Activated naive CD8-positive, alpha-beta T cell treated with anti-CD3 and anti-CD28 coated beads for 36 hours (primary cell): ENCODE measurements at places on chromosomes 5 and 9.

GRCh38 chr5:115738830-115739229 is 77.6 kb downstream of the CDO1 start:
- DNase-seq: no peak

- DNase-seq: no peak
Observed at GRCh38 chr5:180668835-180669596, 19.6 kb upstream of the FLT4 start.

GRCh38 chr5:142219146-142219545 is 105.7 kb downstream of the SPRY4 start:
- no peak for DNase-seq

- no peak for DNase-seq
Observed at GRCh38 chr9:123872710-123873109, 57.2 kb downstream of the DENND1A start.

GRCh38 chr9:93461821-93462220 is 8.4 kb upstream of the FAM120AOS start:
- no peak for DNase-seq

DNA sequence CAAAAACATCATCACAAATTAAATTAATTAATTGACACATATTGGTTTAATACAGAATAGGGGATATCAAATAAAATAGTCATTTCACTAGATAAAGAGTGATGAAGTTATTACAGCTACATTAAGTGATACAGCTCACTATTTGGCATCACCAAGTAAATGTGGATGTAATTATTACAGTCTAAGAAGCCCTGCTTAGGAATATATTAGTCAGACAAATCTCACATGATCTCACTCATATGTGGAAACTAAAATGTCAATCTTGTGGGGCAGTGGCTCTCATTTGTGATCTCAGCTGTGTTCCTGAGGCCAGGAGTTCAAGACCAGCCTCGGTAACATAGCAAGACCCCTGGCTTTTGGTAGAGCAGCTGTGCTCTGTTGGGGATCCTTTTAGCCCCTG is 233.4 kb upstream of the RGMB start:
- no peak for DNase-seq

DNA sequence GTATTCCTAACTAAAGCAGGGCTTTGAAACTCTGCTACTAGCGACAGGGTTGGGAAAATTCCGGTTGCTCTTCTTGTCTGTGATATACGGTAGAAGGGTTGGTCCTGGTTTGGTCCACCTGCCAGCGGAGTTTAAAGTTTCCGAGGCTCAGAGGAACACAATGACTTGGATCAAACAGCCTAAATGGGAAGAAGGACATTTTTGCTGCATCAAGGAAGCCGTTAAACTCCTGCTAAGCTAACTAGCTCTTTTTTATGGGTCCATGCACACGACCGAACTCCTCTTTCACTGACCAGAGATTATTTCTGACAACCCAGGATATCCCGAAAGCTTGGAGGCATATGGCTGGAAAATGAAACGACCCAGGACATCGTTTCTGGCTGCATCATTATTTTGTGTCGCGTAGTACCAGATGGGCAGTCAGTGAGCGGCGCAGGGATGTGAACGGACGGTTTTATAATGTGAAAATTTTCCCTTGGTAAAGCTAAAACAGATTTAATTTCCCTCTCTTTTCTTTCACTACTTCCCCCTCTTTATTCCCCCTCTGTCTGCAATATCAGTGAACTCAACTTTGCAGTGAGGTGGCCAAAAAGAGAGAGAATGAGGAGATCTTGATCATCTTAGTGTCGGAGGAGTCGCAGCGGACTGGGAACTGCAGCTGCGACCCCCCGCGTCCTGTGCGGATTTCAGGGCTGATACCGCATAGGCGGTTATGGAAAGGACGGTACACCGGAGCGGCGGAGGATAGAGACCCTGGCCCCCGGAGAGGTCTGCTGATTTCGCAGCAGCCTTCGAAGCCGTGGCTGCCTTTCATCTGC is at the start of gene LURAP1L:
LURAP1L (plus strand) TSS at position 160 of the 818 bp plus-strand sequence. CDS start 696 bp downstream, outside the sequence.
- no peak for DNase-seq

GRCh38 chr5:143980506-143980905 is 168.5 kb downstream of the HMHB1 start:
- no peak for DNase-seq

GRCh38 chr5:72232838-72233237 is 87.2 kb downstream of the MRPS27 start:
- DNase-seq: no peak

DNA sequence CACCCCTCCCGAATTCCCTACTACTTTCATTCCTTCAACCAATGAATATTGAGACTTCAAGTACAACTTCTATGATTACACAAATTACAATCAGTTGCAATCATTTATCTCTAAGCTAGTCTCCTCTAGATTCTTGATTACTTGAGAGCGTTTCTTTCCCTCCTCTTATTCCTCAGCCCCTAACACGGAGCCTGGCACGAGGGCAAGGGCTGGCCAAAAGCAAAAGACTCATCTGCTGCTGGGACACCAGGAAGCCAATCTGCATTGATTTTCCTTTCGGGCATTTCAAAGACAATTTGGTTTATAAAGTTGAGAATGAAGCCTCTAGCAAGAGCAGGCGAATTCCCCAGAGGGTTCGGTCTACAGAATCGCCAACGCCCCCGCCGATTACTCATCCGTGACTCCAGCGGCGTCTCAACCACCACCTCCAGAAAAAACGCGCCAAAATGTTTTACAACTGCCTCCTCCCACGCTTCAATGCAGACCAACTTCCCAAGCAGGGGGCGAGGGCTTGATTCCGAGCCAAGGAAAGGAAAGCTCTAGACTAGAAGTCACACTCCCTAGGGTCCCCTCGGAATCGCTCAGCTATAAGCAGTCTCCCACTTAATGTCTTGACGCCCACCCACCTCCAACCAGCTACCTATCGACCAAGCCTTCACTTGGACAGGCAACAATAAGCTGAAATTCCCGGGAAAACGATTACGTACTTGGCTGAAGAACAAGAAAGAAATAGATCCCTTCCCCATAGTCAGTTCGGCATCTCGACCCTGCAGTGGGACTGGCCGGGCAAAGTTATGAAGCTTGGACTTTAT is 1.5 kb downstream of the PCSK1 start:
- peak; percentile 22 for DNase-seq

- no peak for DNase-seq
Observed at GRCh38 chr5:65736011-65736410, 14.0 kb downstream of the NLN start.

- no peak for DNase-seq
Observed at GRCh38 chr5:5304361-5305020, 118.0 kb upstream of the ICE1 start.

DNA sequence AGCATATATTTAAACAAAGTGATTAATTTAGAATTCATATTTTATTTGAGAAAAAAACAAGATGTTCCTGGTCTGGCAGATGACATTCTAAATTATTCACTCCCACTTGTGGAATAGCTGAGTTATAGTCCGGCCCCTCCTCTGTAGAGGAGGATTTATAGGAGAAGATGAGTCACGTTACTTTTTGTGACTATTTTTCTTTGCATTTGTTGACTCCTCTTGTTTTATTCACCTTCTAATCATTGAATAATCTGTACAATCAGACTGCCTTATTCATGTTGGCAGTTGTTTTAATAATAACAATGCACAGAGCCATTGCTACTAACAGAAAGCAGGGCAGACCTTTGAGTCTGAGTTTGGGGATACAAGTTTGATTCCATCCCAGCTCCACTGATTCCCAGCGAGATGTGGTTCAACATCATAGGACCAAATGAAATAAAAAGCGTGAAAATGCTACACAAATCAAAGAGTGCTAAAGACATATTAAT is 23.2 kb downstream of the DOCK8 start:
- DNase-seq: no peak

- no peak for DNase-seq
Observed at GRCh38 chr9:96025995-96026602, 150.6 kb downstream of the ERCC6L2 start.

- DNase-seq: no peak
Observed at GRCh38 chr5:10090074-10090473, 159.6 kb downstream of the ATPSCKMT start.

DNA sequence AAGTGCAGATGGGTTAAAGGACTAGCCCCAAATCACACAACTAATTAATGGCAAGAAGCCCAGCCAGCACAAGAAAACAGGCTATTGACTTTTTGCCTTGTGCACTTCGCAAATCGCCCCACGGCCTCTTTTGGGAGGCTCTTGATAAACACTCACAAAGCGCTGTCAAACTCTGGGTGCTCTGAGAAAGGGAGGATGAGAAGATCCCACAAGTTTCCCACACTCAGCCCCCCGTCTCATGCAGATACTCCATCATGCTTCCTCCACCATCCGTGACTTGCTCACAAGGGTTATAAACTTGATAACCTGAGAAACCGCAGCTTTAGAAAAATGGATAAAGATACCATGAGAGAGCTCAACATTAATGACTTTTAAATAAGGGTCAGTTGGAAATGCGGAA is 219.7 kb downstream of the EBF1 start:
- no peak for DNase-seq

- DNase-seq: no peak
Observed at GRCh38 chr9:31445960-31446359, 938.5 kb upstream of the ACO1 start.

- peak; percentile 38 for DNase-seq
Observed at GRCh38 chr5:56148453-56148971, 84.6 kb downstream of the ANKRD55 start.

- DNase-seq: no peak
Observed at GRCh38 chr5:96075579-96076289, 114.1 kb upstream of the ELL2 start.
